Stimulated activated CD8-positive, alpha-beta memory T cell treated with anti-CD3 and anti-CD28 coated beads, Interleukin-2, amount 100 ng/mL, for 1 hour (primary cell): ENCODE measurements at places on chromosomes 2 and 18.

DNA sequence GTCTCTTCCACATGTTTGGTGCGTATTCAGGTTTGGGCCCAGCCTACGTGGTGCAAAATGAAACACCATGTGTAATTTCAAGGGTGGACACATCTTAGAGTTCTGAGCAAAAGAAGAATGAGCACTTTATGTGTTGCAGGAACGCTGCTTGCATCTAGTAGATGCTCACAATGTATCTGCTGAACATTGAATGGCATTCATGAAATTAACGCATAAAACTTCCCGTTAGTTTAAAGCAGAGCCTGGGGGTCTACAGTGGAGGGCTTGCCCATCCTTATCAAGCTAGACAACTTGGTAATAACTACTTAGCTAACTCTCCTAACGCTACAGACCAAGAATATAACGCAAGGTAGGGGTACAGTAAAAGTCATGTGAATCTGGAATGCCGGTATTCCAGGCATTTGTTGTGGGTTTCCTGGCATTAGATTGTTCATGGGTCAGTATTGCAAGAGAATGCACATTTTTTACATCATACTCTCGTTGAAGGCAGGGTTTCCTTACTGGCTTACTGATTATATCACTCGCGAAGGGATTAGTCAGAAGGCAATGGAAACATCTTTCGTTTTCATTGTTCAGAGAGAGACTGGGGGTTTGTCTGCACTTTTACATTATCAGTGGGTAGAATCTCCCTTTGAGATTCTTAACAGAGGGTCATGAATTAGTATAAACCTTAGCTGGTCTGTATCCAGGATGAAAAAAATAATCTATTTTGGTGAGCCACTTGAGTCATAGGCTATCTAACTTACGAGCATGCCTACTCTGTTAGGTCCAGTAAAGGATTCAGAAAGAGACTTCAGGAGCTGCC, 229.5 kb upstream of the EPAS1 start:
- DNase-seq, result no peak

DNA sequence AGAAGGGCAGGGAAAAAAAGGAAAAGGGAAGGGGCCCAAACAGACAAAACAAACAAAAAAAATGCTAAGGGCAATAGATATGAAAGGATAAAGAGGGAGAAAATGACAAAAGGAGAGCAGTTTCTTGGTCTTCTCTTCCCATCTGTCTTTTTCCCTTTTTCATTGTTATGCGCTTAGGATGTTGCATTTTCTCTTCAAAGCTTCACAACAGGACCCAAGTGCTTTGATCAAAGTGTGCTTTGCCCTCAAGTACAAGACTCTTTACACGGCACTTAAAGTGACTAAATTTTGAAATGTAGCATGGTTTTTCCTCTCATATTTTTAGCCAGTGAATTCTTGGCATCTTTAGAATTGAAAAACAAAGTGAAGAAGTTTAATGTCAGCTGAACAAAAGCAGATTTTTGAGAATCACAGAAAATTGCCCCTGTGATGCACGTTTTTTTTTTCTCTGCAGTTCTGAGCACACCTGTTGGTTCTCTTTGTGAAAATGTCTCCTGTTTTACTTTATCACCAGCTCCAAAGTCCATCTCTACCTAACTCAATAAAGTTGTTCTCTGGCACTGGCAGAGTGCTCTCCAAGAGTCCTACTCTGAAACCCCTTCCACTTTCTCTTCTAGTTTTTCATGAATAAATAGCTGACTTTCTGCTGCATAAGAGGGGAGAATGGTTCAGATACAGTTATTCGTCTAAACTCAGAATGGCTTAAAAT, 126.6 kb downstream of the KCNH7 start:
- DNase-seq, result no peak

DNA sequence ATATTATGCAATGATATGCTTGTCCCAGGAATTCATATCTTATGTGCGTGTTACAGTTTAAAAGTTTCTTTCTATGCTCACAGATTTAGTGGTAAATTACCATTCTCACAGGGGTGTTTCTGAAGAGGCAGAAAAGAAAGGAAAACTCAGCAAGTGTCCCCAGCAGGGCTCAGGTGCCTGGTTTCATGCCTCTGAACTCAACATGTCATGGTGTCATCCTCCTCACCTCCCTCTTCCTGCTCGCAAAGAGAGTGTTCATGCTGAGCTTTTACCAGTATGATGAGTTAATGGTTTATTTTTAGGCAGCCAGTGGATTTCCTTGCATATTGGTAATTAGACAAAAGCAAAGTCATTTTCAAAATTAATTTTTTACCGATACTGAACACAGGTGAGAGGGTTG, 492.9 kb upstream of the ZEB2 start:
- DNase-seq, result no peak

DNA sequence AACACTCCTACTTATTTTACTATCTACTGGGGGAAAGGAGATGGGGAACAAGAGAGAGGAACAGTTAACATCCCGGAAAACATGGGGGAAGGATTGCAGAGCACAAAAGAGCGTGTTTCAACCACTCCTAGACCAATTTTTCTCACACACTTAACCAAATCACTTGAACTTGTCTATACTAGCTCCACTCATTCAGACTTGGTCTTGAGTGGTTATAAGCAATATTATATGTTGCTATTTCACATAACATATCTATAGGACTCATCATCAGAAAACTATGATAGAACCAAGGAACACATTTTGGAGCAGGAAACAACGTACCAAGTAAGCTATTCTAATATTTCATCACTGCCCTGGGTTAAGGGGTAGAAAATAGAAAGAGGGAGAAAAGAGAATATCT, 31.5 kb downstream of the SLC25A12 start:
- DNase-seq, result no peak

GRCh38 chr18:21451851-21452250, 148.7 kb downstream of the ESCO1 start:
- DNase-seq, result no peak

DNA sequence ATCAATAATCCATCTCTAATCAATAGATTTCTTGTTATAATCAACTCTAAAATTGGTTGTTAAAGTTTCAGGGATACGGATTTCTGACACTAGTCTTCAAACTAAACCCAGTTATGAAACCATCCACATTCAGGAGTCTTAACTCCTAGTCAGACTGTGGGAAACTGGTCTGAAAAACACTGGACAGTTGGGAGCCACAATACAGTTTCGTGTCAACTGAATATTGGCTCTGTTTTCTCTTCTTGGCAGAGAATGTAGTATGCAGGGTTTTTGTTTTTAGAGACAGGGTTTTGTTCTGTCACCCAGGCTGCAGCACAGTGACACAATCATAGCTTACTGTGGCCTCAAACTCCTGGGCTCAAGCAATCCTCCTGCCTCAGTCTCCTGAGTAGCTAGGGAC, 123.1 kb downstream of the RTTN start:
- no peak for DNase-seq

- no peak for DNase-seq
Observed at GRCh38 chr2:176637486-176638166, 368.4 kb downstream of the MTX2 start.
